PC-9 (cell line): ENCODE measurements at places on chromosomes 13 and 19. TPM values are rescaled to one million over a fixed set of nuclear protein-coding genes. Genes with fewer than 3 reads are reported as not detected.

ZNF154 gene
- total RNA-seq, result 0.17 and 0.20 TPM in 2 replicates

DNA sequence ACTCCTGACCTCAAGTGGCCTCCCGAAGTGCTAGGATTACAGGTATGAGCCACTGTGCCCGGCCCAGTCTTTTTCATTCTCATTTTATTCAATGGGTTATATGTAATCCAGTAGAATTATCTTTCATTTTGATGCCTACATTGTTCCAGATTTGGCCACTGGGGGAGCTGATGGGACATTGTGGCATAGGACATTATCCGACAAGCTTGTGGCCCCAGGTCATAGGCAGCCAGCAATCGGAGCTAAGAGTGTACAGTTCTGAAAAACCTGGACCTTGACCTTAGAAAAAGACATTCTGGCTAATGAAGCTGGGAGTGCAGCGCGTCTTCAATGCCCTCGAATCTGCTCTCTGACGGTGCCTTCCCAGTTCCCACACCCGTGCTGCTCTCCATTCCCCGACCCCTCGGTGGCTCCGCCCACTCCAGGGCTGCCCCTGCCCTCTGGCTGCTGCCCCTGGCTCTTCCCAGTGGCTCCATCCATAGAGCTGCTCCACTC lies 108.7 kb downstream of the TEX29 start:
- peak; percentile 12 for DNase-seq
- no peak overlapping the region for H3K27ac ChIP-seq
- no peak overlapping the region for H3K4me3 ChIP-seq
- H3K4me1 ChIP-seq, result no peaks in the 10 kb centered on the region
- peaks cover 78% of the 10 kb centered on the region for H3K27me3 ChIP-seq

ZNF285 gene
- total RNA-seq, result 3.0 and 3.5 TPM in 2 replicates

DNA sequence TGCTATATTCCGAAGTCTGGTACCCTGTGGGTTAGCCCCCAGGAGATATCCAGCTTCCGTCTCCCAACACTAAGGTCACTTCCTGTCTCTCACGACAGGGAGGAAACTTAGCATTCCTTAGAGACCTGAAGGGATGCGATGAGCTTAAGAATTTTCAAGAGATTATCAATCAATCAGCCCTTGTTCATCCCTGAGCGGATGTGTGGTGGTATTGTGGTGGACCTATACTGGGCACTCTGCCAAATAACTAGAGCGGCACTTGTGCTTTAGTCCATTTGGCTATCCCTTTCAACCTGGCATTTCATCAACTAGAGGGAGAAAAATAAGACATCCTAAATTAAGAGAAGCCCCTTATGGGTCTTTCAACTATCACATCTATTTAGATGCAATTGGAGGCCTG lies 30.9 kb upstream of the ZNF562 start:
- no peaks in the 10 kb centered on the region for H3K36me3 ChIP-seq
- DNase-seq, result no peak
- H3K27me3 ChIP-seq, result peaks cover 7% of the 10 kb centered on the region; the same call in 1 of the 2 replicates

DNA sequence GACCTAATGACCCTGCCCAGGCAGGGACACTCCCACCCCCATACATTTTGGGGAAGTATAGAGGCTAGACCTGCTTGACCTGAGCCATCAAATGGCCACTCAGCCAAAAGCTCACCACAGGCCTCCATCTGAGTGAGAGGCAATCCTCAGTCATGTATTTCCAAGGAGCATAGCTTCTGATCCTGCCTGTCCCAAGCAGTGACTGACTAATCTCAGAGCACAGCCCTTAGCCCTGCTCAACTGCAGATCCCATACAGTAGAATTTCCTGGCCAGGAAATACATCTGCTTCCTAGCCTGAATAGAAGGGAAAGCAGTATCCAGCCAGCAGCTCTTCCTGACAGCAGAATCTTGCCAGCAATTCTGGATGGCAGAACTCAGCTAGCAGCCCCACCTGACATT lies 880.6 kb upstream of the GPC6 start:
- no peak overlapping the region for H3K4me3 ChIP-seq
- H3K27me3 ChIP-seq, result no peaks in the 10 kb centered on the region
- no peaks in the 10 kb centered on the region for H3K4me1 ChIP-seq
- no peaks in the 10 kb centered on the region for H3K36me3 ChIP-seq
- H3K27ac ChIP-seq, result no peak overlapping the region
